ENCODE measurements at places on chromosomes 13 and 19.

DNA sequence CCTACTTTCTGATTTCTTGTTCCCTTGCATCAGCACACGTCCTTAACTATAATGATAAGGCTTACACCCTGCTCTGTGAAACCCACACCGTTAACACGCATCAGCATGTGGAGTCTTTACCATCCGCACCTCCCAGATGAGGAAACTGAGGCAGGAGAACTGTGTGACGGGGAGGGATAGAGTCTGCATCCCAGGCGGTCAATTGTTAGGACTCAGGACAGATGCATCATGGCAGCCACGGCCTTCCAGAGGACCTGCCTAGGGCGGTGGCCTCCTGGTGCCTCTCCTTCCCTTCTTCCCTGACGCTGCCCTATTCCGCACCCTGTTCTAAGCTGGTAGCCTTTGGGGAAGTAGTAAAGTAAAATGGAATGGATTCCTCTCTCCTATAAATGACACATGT, 326.0 kb downstream of the TEX29 start:
- DNase-seq, result no peak

- no peak for DNase-seq
Observed at GRCh38 chr19:51724543-51724942, 752 bp upstream of the HAS1 start.

DNA sequence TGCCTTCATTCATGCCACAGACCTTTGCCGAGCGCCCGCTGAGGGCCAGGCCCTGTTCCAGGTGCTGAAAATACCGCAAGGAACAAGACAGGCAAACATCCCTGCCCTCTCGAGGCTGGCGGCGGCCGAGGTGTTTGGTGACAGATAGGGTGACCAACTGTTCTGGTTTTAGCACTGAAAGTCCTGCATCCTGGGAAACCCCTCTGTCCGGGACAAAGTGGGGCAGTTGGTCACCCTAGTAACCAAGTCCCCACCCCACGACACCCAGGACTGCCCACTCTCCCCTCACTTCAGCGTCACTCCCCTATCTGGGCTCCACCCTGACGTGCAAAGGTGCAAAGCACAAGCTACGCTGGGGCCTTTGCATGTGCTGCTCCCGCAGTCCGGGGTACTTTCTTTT, 17.3 kb downstream of the ZBTB7A start:
- no peak for DNase-seq

DNA sequence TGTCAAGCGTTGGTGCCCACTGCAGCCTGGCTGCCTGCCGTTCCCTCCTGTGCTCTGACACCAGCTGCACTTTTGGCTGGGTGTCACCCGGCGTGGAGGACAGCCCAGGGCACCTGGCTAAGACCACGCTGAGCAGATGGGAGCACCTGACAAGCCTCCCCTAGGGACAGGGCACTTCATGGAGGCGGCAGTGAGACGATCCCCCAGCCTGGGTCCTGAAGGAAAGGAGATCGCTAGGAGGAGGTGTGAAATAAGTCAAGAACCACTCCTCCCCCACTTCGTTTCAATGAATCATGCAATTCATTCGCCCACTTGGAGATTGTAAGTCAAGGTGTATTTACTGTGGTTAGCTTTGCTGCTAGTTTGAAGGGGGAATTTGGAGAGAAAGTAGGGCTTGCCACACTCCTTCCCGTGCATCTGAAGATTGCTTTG, 38.8 kb downstream of the VSTM2B start:
- DNase-seq, result no peak

DNA sequence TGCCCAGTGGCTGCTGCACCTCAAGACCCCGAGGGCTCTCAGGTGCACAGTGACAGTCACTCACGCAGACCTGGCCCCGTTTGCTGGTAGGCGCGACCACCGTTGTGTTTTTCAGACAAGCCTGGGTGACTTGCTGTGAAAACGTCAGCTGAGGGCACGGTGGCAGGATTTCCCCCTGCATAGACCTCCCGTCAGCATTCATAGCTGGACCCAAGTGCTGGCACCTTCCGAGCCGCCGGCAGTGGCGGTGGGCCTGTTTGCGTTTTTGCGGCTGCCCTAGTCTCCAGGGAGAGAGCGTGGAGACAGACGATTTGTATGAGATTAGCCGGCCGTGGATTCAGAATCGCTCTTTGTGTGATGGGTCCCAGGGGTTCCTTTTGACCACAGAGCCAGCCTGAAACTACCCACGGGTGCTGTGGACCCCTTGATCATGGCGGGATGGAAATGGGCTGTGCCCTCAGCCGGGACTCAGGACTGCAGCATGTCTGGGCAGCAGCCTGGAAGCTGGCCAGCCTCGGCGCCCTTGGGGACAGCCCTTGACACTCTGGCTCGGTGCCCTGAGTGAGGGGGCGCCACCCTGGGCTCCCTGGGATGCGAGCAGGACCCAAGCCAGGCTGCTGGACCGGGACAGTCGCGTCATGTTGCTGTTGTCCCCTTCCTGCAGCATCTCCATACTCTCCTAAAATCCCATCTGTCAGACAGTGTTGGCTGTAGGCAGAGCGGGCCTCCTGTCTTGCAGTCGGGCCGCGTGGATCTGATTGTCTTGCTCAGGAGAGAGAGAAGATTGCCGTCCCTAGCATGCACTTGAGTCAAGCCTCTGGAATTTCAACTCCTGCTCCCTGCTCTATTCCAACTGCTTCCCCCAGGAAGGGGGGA, 8.6 kb downstream of the KDM4B start:
- no peak for DNase-seq

GRCh38 chr13:40273253-40274025, 393.0 kb downstream of the FOXO1 start:
- no peak for DNase-seq

DNA sequence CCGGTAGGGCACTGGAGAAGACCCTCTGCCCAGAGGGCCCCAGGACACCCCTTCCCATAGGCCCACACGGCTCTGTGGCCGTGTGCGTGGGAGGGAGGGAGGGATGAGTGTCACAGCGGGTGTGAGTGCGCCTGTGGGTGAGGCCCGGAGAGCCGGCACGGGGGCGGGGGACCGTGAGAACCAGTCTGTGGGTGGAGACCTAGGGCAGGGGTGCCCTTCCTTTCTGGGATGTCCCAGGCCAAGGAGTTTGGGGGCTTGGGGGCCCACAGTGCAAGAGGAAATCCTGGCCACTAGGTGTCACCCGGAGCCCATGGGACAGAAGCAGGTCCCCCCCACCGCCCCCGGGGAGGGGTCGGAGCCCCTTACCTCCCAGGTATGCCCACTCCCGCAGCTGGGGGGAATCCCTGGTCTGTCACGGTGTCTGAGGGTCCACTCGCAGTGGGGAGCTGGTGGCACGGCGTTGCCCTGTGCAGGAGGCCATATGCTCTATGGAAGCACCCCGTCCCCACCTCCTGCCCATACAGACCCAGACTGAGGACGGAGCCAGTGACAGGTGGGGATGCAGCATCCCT, 16.0 kb upstream of the SLC7A10 start:
- DNase-seq, result peak; percentile 31

DNA sequence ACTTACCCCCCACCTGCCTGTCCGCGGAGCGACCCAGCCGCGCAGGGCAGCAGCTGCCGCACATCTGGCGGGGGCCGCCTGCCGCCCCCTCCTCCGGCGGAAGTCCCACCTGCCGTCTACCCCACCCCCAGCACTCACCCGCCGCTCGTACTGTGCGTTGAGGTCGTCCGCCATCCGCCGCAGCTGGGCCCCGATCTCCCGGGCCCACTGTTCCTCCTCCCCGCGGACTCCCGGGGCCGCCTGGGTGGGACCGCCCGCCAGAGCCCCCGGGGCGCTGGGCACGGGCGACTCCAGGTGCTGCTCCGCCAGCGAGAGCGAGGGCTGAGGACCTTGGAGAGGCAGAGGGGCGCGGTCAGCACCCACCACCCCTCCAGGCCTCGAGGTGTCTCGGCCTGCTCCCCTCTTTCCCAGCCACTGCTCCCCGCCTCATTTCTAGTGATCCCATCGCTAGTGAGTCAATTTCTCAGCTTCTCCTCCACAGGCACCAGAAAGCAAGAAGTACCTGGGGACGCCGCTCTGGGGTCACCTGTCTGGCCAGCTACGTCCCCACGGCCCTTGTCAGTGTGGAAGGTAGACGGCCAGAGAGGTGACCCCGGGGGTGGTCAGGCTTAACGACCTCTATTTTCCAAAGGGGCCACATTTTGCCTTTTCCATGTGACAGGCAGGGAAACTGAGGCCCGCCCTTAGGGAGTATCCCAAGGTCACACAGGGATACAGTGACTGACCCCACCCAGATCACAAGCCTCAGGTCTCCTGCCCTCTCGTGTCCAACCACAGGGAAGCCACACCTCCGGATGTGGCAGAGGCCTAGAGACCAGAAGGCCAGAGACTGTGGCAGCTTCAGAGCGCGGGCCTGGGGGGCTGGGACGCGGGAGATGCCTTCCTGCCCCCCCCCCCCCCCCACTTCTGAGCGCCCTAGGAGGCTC, 4.3 kb downstream of the BBC3 start:
- DNase-seq, result no peak

DNA sequence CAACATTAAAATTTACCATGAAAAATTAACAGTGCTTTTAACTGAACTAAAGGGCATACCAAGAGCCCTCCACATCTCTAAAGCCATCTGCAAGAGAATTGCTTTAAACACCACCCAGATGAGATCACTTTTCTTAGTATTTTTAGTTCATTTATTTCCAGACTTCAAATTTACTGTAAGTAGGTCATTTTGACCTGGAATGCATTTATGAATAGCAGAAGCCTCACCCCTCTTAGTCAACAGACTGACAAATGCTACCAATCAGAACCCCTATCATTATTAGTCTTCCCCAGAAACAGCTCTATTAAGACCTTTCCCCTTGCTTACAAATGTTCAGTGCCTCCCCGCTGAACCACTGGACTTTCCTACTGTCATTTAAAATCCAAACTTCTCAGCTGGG, 27.3 kb downstream of the RUBCNL start:
- DNase-seq, result no peak

GRCh38 chr13:73513751-73514150, 454.9 kb downstream of the KLF5 start:
- no peak for DNase-seq

DNA sequence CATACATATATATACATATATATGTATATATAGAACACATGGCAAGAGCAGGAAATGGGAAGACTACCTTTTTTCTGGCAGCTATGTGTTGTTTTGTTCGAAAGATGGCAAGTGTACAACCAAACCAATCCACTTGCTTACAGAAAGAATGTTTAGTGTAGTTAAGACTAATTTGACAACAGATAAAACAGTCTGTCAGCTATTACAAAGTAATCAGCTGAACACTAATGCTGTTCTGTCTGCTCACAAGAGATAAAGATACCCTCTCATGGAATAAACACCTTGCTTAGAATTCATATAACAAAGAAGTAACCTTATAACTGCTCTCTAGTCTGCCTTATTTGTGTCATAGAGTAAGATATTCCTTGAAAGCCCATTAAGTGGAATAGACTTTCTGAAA, 858 bp upstream of the KCNRG start:
- no peak for DNase-seq

DNA sequence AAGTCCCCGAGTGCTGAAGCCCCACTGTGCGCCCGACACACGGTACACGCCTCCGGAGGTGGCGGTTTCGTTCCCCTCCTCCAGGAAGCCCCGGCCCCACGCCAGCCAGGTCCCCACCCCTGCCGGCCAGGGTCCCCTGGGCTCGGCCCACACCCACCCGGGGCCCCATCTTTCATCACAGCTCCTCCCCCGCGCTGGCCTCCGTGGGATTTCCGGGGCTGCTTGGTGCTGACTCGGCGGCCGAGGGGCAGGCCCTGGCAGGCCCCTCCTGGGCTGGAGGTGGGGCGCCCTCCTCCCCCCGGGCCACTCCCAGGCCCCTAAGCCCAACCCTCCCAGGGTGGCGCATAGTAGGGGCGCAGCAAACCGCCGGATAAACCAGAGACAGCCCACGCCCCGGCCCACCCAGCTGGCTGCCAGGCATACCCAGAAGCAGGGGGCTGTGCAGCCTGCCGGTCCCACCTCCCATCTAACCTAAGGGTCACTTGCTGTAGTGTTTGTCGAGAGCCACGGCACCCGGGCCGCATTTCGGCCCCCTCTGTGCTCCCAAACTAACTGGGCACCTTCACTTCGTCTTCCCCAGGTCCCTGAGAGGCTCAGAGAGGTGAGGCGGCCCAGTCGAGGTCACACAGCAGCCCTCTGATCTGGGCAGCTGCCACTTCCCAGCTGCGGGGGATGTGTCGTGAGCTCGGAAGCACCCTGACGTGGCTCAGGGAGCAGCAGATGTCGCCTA, 6.6 kb downstream of the ZBTB7A start:
- DNase-seq, result peak; percentile 68
